ENCODE measurements at places on chromosomes 7 and 10. TPM values are rescaled to one million over a fixed set of nuclear protein-coding genes. Genes with fewer than 3 reads are reported as not detected.

FRAT1 gene
- total RNA-seq = 1.5 TPM

- no peak for DNase-seq
Measured at GRCh38 chr10:68280758-68281157, 48.8 kb upstream of the ATOH7 start.

CFAP70 gene
- total RNA-seq = 0.79 TPM

- no peak for DNase-seq
Measured at GRCh38 chr7:74138334-74138867, 35.8 kb upstream of the EIF4H start.

- DNase-seq = no peak
Measured at GRCh38 chr10:113533801-113534200, 19.1 kb upstream of the HABP2 start.

VGF gene
- not detected for total RNA-seq

- no peak for DNase-seq
Measured at GRCh38 chr7:137755846-137756651, 90.7 kb downstream of the DGKI start.

DNA sequence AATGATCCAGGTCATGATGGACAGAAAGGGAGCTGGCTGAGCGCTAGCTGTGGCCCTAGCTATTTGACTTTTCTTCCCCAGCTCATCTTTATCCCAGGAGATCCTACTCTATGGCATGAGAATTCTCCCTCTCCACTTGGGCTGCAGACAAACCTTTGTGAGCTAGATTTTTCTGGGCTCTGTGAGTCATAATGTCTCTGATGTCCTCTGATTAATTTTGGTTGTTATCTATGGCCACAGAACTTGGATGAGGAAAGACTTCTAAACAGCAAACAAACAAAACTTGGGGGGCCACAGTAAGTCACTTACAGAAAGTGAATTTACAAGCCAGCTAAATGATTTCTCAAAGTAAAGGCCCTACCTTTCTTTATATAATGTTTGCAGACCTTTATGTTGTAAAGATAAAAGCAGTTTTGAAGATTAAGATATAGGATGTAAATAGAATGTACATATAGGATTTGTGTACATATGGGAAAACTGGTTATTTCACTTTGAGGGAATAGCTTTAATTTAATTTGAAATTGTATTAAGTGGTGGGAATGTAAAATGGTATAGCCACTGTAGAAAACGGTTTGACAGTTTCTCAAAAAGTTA is 10.4 kb downstream of the ABLIM1 start:
- DNase-seq = peak; percentile 56

DNA sequence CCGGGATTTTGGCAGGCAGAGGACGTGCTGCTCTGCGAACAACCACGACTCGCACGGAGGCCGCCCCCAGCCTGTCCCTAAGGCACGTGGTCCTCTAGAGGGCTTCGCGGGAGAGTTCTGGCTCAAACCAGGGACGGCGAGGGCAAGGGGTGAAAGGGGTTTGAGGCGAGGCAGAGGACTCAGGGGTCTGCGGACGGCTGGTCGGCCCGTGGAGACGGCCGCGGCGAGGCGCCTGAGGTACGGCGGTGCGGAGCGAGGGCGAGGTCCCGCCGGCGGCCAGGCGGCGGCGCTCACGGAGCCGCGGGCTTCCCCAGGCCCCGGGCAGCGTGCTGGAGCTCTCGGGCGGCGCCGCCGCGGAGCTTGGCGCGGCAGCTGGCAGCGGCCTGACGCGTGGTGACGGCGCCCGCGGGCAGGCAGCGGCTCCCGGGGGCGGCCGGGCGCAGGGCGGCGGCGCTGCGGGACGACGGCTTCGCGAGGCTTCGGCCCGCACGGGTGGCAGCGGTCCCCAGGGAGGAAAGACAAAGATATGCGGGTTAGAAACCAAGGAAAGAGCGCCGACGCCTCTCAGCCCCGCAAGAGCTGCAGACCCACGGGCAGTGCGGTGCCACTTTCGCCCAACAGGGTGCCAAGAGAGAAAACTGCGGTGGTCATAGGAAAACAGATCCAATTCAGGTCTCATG is 44.8 kb downstream of the ZNF800 start:
- DNase-seq = peak; percentile 51

MEOX2 gene
- total RNA-seq = not detected

DNA sequence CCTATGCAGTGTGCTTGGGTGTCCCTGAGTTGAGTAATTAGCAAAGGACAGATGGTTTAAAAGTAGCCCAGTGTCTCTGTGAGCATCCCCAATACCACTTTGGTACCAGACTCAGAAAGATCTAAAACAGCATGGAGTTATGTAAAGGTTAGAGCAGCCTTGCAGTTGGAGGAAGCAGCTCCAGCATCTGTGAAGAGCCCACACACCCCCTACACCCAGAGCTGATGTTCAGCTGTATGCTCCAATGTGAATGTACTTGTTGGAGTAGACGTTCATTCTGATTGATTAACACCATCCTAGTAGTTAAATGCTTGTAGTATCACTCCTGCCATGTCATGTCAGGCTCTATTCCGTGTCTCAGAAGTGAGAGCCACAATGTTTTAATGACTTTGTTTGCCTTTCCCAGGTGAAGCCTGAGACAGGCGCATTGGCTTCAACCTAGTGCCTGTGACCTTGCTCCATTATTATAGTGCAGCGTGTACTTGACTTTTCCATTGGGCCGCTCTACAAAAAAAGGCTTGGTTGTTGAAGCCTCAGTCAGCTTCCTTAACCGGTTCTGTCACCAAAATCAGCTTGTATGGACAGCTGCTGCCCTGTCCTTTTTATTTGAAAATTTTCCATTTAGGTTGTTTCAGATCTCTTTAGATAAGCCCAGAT is 154.2 kb downstream of the LCOR start:
- DNase-seq = no peak

DNA sequence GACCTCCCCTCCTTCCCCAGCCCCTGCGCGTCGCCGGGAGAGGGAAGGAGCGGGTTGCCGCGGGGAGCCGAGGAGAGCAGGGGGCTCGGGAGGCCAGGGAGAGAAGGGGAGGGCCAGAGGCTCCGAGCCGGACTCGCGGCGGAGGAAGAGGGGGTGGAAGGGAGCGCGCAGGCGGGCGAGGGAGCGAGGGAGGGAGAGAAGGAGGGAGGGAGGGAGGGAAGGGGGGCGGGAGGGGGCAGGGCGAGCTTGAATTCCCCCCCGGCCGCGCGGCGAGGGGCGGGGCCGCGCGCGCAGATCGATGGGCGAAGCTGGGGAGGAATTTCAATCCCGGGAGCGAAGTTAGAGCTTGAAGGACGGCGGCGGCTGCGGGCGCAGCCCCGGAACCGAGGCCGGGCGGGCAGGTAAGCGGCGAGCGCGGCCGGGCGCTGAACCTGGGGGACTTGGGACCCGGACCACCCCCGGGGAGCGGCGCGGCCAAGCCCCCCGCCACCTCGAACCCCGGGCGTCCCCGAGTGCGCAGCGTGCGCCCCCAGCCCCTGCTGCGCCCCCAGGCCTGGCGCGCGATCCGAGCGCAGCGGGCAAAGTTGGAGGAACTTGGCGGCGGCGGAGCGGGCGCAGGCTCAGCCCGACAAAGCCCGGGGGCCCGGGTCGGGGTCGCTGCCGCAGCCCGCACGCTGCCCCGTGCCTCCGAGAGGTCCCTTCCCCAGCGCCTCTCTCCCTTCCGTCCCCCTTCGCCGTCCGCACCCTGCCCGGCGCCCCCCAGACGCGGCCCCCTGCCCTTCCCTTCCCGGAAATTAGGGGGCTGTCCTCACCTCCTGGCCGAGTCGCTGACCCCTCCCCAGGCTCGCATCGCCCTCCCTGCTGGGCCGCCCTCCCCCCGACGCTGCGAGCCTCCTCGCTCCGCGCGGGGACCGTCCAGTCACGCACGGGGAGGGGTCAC is at the start of gene ELFN1:
TSS of gene ELFN1 (plus strand) at position 324 of the 940 bp plus-strand sequence. CDS start 74,320 bp downstream, outside the sequence.
- no peak for DNase-seq

PTPN20 gene
- 2.9 TPM for total RNA-seq

DNA sequence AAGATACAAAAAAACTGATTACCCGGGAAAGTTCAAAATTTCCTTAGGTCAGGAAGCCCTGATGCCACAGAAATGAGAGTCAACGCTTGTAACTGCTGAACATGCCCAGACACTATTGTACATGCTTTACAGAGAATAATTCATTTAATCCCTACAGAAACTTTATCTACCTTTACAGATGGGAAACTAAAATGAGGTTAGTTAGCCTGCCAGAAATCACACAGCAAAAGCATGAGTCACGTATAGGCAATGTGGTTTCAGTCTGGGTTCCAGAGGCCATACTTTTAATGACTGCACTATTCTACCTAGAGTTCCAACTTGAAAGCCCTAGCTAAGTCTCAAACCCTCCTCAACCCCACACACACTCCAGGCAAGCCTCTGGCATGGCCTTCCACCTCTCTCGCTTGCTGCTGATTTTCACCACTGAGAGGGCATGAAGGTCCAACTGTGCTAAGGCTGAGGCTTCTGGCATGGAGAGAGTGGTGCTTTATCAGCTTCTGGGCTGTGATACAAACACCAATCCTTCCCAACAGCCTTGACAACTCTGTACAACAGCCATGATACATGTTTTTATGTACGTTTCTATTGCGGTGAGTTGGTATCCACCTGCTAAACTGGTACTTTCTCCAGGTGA is 1011.2 kb upstream of the GHITM start:
- DNase-seq = peak; percentile 52

NPFFR1 gene
- not detected for total RNA-seq

GPR15LG gene
- 0.53 TPM for total RNA-seq

DNA sequence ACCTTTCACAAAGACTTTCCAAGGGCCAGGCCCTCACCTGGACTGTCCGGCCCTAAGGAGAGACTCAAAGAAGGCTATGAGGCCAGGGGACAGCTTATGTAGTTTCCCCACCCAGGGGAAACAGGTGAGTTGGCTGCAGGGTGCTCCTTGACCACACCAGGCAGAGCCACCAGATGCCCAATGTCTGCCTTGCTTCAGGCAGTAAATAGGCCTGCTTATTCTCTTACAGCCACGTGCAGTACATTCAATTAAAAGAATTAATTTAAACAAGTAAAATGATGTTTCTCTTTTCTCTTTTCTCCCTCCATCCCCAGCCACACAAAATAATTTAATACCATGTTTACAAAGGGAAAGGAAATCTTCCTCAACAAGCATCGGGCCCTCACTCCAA is 66.6 kb upstream of the ABLIM1 start:
- no peak for DNase-seq

GRCh38 chr7:123637203-123637602 is 18.5 kb upstream of the LMOD2 start:
- no peak for DNase-seq

DNA sequence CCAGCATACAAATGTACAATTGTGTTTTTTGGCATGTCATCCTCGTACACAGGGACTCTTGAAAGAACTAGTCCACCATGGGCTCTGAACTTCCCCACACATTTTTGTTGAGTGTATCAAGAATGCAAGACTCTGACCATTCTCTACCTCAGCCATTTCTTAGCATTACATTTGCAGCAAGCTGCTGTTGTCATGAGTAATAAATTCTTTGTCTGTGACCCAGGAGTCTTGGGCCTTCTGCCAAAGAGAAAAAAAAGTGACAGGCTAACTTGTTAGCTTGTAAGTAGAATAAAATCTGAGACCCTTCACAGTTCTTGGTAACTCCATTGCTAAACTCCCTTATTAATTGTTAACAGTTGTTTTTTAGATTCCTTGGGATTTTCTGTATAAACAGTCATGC is 542.3 kb upstream of the MBL2 start:
- DNase-seq = peak; percentile 98

DNA sequence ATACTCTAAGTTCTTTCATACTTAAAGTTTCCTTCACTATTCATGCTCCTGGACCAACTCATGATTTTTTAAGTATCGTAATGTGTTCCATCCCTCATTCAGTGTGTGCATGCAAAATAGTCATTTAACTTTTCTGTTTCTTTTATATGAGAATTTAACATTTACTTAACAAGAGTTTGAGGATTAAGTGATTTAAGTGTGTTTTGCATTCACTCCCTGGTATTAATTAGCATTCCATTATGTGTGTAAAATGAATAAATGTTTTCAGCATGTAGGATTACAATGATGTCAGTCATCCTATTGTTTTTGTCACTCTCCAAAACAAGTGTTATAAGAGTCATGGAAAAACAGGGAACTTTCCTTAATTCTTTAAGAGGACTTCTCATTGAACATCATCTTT is 457.7 kb downstream of the IPMK start:
- DNase-seq = no peak

DNA sequence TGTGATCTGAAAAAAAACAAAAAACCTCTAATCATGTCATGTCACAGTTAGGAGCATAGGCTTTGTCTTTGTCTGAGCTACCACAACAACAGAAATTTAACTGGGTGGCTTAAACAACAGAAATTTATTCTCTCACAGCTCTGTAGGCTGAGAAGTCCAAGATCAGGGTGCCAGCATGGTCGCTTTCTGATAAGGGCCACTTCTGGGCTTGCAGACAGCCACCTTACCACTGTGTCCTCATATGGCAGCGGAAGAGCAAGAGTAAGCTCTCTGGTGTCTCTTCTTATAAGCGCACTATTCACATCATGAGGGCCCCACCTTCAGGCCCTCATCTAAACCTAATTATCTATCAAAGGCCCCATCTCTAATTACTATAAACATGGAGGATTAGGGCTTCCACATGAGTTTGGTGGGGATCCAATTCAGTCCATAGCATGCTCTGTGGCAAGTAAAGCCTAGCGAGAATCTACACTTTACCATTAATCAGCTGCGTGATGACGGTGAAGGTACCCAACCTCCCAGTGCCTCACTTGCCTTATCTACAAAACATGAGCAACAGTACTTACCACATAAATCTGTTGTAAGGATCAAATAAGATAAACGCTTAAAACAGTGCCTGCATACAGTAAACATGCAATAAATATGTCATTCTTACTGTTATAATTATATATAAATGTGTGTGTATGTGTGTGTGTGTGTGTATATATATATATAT is 17.3 kb downstream of the ZNF438 start:
- DNase-seq = no peak

DNA sequence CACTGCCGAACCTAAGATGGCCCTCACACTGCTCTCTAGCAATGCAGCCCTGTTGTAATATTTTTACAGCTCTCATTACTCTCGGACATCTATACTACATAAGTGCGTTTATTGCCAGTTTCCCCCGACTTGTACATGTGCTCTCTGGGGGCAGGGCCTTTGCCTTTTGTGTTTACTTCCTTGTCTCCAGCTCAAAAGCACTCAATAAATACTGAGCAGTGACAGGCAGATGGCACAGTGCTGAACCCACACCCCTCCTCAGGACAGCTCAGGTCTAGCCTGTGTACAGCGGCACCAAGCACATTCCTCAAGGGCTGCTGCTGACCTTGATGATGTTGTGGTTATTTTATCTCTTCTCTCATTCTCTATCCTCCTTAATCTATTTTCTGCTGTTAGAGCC is 68.0 kb upstream of the ELMO1 start:
- DNase-seq = no peak

MKI67 gene
- 0.26 TPM for total RNA-seq

DNA sequence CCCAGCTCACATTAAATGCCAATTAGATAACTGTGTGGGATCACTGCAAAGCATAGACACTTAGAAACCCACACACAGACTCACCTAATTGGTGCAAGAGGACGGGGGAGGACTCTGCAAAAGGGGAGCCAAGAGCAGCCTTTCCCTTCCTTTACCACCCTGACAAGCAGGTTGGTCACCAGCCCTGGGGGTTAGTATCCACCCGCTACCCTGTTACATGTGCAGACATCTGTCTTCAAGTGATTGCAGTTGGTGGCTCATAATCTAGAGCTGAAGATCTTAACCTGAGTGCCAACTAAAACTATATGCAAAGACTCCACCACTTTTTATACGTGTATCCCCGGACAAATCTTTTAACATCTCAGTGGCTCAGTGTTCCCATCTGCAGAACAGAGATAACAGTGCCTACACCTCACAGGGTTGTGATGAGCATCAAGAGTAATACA is 56.9 kb downstream of the SORBS1 start:
- DNase-seq = peak; percentile 9

Data from bronchial epithelial cell (primary cell).